ENCODE measurements at places on chromosomes 3 and 15.

DNA sequence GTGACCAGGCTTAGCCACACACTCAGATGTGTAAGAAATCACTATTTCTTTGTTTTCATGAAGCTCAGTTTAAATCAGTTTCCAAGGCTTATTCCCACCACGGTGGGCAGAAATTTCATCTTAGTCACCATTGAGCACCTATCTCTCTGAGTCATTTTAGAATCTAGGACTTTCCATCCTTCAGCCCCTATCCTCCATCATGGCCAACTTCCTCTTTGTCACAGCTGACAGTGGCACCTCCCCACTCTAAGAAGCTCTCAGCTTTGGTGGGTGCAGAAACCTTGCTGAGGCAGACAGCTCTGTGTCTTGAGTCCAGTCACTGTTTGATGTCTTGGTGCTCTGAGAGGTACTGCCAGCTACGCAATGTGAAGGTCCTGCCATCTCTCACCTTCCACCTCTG, 32.9 kb downstream of the SNTN start:
- DNase-seq: no peak

GRCh38 chr3:63565220-63565619, 87.3 kb upstream of the SNTN start:
- peak; percentile 6 for DNase-seq

DNA sequence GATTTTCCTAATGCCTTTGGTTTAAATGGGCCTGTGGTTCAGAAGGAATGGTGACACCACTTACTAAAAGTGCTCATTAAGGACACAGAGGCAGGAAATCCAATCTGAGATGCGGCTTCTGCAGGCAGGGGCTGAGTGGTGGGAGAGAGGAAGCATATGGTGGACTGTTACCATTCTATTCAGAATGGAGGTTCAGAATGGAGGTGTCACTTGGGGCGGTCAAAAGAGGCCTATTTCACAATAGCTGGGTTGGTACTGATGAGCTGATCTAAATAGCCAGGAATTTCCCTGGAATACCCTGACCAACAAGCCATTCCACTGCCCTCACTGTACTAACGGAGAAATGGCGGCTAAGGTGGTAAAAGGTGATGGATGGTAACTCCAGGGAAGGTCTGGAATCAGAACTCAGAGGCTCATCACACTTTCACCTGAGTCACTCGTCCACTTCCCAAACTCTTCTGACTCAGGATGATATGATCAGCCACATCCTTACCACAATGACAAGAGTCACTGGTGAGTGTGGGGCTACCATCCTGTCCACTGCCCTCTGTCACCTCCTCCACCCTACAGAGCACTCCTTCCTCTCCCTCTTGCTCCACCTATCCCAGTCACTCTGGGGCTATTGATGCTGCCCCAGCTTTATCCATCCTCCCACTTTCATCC, 15.7 kb downstream of the RFT1 start:
- no peak for DNase-seq

GRCh38 chr3:12139111-12139511, 19.6 kb downstream of the TIMP4 start:
- no peak for DNase-seq

DNA sequence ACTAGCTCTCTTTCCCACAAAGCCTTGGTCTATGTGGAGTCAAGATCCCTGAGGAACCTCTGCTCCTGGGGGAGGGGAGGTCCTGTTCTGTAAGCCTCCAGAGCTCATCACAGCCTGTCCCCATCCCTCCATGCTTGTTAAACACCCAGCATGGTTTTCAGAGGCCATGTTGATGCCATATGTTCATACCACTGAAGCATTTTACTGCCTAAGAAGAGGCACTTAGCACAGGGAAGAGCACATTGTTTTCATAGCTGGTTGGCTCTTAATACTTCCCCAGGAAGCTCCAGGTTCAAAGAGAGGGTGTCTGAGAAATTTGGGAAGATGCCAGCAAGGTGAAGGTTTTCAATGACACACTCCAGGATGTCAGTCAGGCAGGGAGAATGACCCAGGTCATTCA, 25.6 kb downstream of the CPNE4 start:
- DNase-seq: peak; percentile 20

GRCh38 chr15:74121858-74122257, 8.5 kb upstream of the ISLR2 start:
- DNase-seq: no peak

DNA sequence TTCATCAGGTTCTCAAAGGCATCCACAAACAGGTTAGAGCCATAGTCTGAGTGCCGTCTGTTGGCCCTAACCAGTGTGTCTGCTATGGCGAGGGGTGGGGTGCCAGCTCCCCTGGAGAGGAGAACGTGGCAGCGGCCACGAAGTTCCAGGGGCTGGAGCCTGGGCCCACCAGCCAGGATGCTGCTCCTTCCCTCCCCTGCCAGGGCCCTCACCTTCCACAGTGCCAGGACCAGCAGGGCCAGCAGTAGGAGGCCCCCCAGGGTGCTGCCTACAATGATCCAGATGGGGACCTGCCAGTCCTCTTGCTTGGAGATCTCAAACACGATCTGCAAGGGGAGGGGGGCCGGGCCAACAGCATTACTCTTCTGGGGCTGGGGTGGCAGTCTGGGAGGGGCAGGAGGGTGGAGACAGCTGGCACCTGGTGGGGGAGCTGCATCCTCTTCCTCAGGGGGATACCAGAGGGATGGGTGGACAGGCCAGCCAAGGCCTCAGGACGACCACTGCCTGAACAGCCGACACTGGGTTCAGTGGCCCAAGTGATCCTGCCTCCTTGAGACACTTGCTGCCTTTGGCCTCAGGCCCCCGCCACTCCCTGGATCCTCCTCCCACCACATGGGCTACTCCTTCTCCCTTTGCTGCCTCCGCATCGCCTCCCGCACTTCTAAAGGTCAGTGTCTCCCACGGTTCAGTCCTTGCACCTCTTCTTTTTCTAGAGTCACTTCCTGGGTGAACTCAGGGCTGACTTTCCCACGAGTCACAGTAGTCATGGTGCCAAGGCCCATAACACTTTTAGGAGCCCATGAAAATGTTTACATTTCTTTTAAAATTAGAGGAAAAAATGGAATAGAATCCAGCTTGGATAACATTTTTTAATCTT, 26.3 kb downstream of the FEM1B start:
- DNase-seq: no peak

DNA sequence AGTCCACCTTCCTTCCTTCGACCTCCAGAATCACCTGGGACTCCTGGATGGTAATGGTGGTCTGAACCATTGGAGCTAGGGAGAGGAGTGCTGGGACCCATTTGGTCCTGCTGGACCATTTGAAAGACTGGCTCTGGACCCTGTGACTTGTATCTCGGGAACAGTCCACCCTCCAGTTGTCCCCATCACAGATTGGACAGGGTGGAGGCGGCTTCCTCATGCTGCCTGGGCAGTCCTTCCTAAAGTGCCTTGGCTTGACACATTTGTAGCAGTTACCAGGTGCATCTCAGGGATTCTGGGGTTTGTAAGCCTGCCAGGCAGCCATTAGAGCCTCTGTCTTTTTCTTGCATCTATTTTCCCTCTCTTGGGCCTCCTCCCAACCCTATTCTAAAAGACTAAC, 758.1 kb downstream of the NAALADL2 start:
- DNase-seq: no peak

GRCh38 chr3:190058521-190059241, 62.0 kb downstream of the P3H2 start:
- no peak for DNase-seq

DNA sequence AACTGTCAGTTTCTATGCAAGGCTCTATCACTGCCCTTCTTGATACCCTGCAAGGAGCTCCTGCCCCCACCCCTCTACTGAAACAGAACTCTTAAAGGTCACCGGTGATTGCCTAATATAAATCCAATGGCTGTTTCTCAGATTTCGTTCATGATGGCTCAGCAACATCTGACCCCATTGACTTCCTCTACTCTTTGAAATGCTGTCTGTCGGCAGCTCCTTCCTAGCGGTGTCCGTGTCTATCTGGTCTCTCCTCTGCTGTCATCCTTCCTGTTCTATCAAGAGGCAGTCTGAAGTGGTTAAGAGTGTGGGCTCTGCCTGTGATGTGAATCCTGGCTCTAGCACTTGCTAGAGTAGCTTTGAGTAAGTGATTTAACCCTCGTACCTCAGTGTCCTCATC, 5.5 kb downstream of the TMEM266 start:
- no peak for DNase-seq

DNA sequence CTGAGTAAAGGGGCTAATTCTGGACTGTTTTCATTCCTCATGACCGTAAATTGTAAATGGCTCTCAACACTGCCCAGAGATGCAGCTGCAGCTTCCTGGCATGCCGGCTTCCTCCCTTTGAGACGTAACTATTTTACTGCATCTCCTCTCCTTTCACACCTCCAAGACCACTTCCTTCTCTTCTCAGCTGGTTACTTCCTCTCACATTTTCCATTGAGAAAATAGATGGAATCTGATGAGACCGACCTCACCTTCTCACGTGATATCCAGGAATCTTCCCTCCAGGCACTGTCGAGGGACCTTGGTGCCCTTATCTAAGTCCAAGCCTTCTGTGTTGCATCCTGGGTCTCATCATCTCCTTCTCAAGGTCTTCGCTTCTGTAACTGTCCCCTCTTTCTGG, 12.7 kb downstream of the LYSMD4 start:
- DNase-seq: no peak

- no peak for DNase-seq
Measured at GRCh38 chr15:98774756-98775497, 126.6 kb downstream of the IGF1R start.

DNA sequence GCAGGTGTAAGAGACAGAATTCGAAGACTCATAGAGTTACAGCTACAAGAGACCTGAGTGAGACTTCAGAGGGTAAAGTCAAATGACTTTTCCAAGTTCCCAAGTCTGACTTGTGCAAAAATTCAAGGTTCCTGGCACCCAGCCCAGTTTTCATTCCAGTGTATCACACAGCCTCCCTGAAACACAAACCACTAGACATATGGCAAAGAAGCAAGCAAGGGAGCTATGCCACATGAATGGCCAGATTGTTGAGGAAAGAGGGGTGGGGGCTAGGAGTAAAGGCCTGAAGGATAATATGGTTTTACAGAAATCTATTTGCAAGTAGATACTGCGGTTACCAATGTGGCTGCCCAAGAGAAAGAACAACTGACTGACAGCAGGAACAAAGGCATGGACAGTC, 301.2 kb downstream of the MECOM start:
- DNase-seq: peak; percentile 51

- DNase-seq: no peak
Measured at GRCh38 chr3:45689787-45690145, 570 bp downstream of the SACM1L start.

DNA sequence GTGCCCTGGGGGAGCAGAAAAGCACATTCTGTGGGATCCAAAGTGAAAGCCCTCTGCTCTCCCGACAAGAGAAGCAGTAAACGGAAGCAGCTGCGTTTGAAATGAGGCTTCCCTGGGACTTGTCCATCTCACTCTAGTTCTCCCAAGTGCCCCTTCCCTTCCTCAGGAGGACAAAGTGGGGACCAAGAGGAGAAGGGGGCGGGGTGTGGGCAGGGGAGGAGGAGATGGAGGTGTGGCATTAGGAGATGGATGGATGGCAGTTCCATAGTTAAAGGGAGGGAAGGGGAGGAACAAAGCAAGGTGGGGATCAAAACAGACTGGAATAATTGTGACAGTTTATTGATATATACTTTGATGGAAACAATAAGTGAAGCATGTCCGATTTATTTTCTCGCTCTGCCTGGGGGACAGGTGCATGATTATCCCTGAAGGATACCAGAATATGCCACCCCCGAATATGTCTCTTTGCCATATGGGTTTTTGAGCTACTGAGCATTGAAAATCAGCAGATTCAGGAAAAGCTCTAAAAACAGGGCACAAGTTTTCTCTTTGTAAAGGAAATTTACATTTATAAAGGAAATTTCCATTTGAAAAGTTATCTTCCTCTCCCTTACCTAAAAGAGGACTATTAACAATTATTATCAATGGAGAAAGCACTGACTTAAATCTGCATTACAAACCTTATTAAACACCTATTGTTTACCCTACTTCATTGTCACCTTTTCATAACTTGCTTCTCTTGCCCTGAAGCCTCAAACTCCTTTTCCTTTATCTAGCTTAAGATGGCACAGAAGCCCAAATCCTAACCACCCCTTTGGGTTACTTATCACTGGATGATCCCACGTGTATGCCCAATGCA, 58.9 kb upstream of the DAZL start:
- DNase-seq: no peak

DNA sequence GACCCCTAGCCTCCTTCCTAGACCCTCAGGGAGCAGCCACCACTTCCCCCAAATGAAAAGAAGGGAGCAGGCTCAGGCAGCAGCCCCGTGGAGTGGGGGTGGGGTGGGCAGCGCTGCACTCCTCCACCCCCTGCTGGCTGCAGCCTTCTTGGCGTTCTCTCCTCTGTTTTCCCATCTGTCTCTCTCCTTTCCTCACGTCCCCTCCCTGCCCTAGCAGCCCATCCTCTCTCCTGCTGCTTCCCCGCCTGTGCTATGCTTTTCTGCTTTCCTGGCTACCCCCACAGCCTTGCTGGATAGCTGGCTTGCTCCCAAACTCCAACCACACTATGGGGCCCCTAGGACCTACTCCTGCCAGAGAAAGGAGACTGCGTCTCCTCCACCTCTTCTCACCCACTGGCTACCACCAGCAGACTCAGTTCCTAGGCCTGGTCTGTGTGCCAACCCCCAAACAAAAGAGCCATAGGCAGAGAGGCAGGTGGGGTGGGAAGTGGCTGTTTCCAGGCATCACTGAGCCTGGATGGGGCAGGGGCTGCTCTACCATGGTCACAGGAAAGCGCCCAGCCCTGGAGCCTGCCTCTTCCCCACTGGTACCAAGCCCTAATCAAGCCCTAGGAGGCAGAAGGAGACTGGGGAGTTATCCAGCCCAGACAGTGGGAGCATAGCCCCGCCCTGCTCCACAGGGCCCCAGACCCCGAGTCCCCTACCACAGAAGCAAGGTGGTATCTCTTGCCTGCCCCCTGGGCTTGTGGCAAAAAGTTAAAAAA, 3.4 kb upstream of the DISP2 start:
- peak; percentile 79 for DNase-seq

DNA sequence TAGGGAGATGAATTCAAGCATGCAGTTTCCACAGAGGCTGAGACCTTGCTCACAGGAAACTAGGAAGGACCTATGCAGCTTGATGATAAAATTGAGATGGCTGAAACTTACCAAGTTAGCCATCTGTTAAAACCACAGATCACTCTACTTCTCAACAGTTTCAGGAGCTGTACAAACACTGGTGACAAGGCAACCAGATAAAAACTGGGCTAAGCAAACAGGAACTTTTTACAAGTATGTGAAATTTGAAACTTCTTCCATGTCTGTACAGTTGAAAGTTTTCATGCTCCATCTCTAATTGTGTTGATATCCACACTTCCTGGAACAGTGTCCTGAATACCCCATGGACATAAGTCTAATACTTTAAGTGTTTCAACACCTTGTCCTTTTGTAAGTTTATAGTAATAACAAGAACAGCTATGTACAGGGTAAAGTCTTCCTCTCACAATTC, 78.2 kb downstream of the FAIM start:
- no peak for DNase-seq

DNA sequence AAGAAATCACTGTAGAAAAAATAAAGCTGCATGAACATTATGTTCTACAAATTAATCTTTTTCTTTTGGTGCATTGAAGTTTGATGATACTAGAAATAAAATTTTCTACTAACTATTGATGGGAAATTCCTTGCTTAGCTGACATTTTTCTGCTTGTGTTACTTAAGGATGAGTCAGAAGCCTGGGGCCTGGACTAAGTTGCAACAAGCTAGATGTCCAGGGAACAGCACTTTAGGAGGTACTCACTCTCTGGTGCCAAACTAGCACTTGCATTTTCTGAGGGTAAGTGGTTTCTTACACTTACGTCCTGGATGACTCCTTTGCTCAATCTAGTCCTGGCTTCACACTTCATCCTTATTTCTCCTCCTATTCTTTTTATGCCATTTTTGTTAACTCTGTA, 945.1 kb downstream of the IGSF11 start:
- no peak for DNase-seq
